ACHN (cell line): ENCODE measurements at places on chromosomes 12 and 14.

- DNase-seq: no peak
These were observed 79.7 kb upstream of the PTPRR start for GRCh38 chr12:71000255-71000654.

DNA sequence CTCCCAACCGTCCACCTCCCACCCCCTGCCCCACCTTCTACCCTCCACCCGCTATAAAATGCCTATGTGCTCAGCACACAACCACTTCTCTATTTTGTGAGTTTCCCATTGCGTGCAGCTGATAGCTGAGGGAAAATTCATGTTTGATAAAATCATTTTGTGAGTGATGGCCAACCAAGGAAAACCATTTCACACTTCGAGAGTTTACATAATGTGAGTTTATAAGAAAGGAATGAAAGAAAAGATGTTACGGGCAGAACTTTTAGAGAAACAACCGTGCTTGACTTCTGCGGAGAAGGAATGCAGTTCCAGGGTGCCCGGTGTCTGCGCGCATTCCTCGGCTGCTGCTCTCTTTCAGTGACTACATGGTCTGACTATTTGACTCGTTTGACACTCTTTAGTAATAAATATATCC is 140.9 kb downstream of the EFCAB11 start:
- no peak for DNase-seq

DNA sequence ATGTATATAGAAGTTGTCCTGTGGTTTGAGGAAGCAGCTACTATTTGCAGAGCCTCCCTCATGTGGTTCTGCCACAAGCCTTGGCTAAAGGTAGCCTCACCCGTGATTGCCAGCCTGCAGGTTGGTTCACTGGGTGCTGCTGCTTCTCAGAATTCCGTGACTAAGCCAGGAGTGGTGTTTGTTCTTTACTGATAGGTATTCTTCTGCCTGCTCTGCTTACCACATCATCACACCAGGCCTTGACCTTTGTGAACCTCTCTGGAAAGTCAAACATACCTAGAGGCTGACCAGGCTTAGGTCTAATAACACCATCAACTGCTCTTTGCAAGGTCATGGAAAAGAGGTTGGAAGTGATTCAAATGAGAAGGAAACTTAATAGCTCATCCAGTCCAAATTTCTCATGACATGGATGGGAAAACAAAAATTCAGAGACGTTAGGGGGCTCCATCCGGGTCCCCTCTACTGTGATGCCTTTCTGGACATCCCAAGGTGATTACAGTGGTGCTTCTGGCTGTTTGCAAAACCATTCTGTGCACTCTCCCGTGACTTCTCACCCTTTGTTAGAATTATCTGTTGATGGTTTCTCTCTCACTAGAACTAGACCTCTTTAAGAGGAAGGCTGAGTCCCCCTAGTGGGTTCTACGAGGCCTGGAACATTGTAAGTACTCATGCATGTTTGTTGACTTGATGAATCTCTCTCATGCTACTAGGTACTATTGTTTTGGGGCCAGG is 8.5 kb upstream of the SOCS2 start:
- DNase-seq: peak; percentile 45

DNA sequence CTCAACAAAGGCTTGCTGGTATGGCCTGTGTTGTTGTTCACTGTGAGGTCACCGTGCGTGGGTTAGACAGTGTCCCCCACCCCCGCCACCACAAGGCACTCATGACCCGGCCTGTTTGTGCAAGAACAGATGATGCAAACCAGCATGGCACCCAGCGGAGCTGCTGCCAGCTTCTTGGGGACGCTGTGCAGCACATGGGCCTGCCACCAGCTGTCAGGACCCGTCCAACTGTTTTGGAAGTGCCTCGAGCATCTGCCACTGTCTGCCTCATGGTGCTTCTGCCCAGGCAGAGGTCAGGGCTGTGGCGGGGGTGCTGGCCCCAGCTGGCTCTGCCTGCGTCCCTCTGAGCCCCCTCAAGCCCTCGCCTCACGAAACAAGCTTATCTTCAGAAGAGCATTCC is 1.5 kb downstream of the ASB2 start:
- no peak for DNase-seq

DNA sequence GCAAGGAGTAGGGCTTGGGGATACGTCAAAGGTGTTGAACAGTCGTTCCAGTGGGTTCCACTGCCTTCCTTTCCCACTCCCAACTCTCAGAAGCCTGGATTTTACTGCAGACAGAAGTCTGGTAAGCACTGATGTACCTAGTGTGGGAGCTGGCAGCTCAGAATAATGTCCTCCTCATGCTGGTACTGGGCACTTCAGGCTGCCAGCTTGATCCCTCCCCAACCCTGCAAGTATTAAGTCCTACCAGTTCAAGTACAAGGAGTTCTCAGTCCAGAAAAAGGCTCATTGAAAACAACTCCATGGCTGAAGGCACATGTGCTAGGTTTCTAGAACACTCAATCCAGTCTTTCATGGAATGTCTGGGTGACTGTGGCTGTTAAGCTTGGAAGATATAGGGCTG is 304.3 kb downstream of the NUAK1 start:
- no peak for DNase-seq

- DNase-seq: peak; percentile 76
These were observed 136.1 kb upstream of the WSCD2 start for GRCh38 chr12:107992870-107993451.

GRCh38 chr14:71734076-71734475 is 198.2 kb upstream of the RGS6 start:
- no peak for DNase-seq

DNA sequence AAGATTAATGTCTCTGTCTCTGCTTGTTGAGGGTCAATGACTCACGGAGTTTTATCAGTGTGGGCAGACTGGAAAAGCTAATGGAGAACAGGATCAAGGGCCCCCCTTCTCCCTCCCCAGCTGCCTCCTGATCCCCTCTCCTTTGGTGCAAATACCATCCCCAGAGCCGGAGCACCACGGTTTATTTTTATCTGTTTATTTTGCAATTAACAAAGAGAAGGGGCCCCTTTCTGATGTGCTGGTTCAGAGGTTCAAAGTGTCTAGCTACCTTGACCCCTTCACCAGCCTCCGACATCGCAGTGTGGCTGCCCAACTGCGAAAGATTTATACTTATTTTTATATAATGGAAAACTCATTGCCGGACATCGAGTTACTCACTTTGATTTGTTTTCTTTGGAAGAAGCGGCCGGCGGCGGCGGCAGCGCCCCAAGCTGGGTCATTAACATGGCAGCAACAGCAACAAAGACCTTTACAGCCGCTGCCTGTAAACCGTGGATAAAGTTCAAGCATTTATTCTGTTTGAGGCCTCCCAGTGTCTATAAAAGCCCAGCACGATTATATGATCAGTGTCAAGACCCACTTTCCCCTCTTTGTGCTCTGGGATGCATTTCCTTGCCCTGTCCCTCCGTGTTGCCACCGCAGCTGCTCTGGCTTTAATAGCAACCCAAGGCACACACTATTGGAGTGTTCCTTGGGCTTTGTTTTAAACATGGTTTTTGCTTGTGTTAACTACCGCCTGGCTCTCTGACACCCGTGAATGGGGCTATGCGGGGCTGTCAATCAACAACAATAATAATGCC is 47.4 kb upstream of the PARP11 start:
- DNase-seq: no peak

DNA sequence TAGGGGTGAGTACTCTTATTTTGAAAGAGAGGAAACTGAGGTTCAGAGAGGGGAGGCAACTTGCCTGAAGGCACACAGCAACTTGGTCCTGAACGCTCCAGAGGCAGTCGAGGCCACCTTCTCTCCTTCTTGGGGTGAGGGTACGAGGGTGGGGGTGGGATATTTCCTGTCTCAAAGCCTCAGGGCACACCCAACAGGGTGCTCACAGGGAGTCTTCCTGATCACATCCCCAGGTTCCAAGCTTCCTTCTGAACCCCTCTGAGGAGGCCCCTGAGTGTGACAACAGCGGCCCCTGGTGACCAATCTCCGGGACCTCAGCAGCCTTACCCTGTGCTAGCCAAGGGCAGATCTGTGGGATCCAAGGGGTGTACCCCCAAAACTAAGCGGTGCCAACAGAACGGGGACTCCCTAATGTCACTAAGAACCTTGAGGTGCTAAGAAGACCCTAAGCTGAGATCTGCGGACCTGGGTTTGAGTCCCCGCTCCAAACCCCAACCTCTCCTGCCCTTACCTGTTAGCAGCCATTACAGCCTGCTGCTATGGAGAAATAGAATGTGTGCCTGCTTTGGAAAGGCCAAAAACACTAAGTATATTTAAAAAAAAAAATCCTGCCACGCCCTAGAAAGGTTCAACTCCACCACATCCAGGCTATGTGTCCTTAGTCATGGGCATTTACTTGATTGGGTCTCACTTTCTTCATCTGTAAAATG is 57.9 kb downstream of the TRPV4 start:
- peak; percentile 77 for DNase-seq

- DNase-seq: no peak
These were observed 81.6 kb downstream of the MYRFL start for GRCh38 chr12:69906411-69907216.

GRCh38 chr12:85057370-85057963 is 21.3 kb downstream of the LRRIQ1 start:
- DNase-seq: peak; percentile 74

DNA sequence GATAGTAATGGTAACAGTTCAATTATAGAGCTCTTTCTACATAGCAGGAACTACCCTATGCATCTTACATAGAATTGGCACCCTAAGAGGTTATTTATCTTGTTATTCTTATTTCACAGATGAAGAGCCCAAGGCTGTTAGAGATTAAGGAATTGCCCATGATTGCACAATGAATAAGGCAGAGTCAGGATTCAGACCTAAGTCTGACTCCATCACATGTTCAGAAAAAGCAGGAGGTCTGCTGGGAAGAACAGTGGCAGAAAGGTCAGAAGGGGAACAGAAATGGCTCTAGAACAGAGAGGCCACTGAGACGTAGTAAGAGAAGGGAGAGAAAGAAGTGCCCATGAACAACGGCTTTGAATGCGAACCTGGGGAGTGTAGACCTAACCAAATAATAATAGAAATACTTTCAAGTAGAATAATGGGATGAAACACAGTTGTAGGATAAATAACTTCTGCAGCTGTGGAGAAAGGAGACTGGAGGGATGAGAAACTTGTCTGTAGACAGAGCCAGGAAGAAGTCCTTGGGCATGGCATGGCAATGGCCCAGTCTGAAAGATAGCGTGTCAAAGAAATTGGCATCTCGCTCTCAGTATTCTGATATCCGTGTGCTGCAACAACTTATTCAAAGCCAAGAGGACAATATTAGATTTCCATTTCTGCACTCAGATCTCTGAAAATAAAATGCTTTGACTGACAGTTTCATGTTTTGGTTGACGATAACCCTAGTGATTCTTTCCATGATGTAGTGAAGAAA is 17.6 kb downstream of the MYBPC1 start:
- no peak for DNase-seq

DNA sequence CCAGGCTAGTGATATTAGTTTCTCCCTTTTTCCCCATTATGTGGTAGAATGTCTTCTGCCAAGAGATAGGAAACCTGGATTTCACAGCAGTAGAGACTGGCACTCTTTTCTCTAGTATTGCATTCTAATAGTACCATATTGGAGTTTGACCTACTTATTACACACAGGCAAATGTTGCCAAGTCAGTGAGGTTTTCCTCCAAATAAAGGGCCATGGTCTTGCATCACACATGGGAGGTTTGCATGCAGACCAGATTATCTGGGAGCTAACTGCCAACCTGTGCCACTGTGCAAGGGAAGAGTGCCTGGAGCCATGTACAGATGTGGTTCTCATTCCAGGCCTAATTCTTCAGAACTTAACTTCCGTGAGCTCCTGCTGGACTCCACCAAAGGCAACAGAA is 113.3 kb downstream of the ANO6 start:
- DNase-seq: no peak

GRCh38 chr12:13268581-13268980 is 72.1 kb downstream of the EMP1 start:
- DNase-seq: no peak

DNA sequence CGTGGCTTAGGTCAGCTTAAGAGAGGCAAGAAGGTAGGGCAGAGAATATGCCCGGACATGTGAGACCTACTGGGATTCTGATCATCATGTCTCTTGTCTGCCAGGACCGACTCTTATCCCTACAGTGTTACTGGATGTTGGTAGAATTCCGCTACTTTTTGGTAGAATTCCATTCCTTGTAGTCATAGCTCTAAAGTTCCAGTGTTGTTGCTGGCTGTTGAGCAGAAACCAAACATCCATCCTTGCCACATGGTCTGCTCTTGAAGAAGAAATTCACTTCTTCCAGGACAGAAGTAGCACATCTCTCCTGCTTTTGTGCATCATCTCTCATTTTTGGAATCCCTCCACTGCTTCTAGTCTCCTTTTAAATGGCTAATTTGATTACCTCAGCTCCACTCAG is 453.7 kb downstream of the RPL10L start:
- DNase-seq: no peak

DNA sequence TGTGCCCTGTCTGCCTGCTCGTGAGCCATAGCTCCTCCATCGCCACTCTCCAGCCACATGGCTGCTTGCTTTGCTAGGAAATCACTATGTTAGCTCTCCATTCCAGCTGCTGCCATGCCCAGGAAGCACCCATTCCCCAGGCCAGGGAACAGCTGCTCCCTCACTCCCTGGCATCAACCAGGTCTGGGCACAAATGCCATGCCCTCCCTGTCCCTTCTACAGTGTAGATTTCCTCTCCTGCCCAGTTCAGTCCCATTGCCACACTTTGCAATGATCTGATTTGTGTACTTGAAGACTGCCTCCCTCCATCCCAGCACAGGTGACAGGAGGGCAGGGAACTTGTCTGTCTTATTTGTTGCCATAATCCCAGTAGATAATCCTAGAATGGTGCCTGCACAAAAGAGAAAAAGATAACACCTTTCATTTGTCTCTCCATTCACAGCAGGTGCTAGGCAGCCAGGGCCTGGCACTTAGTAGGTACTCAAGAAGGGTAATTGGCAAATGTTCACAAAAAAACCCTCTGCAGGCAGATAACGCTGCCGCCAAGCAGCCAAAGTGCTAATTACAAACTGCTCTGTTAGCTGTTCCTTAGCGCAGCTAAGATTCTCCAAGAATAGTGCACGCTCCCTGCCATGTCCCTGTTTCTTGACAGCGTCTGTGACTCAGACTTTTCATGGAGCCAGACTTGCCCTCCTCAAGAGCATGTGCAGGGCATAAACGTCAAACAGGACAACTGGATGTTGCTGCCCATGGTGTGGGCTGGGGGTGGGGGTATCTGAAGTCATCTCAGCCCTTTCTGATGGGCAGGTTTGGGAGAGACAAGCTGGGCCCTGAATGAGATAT is 69.1 kb downstream of the ARL6IP4 start:
- no peak for DNase-seq

GRCh38 chr12:56998981-56999380 is 7.4 kb downstream of the ZBTB39 start:
- no peak for DNase-seq

DNA sequence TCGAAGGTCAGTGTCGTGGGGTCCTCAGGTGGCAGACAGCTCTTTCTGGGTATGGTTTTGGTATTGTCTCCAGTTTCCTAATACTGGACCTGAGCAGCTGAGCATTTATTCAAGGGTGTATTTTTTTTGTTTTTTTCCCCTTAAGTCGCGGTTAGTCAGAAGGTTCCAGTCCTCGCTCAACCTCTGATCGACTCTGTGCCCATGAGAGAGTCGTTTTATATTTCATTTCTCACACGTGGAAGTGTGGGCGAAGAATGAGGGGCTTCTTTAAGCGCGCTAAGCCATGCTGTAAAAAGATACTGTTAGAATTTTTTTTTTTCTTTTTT is 499 bp downstream of the MIPOL1 start:
- DNase-seq: no peak
